ENCODE measurements at places on chromosomes 1 and 21.

GRCh38 chr1:64041371-64042131 is 161.9 kb upstream of the UBE2U start:
- DNase-seq: no peak

- DNase-seq: no peak
Observed at GRCh38 chr1:172321451-172321850, 99.0 kb upstream of the C1orf105 start.

GRCh38 chr1:246608616-246609376 is 42.5 kb downstream of the CNST start:
- peak; percentile 55 for DNase-seq

DNA sequence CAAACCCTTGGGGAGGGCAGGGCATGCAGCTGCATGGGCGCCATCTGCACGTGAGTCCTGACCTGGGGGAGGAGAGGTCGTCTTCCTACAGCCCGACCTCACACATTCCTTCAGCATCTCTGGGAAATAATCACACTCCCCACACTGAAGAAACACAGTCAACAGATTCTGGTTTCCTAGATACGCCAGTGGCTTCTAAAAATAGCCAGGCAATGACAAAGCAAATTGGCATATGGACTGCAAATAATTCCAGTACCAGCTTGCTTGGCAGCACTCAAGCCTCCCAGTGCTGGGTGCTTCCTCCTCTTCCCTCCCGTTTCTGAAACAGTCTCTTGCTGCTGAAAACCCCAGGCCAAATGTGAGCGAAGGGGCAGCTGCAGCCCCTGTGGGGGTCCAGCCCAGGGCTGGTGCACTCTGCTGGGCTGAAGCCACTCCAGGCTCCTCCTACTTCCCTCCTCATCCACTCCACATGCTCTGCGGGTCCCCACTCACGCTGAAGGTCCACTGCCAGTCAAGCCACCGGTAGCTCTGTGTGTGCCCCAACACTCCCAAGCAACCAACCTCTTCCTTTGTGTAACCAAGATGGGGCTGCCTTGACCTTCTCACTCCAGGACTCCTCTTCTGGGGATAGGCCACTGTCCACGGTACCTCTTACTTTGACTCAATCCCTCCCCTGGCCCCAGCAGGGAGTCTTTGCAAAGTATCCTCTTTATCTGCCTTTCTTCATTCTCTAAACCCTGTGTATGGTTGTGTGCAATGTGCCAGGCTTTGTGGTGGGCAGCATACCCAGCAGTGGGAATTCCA is 69.0 kb downstream of the KCND3 start:
- DNase-seq: no peak

GRCh38 chr1:72662918-72663317 is 380.6 kb upstream of the NEGR1 start:
- DNase-seq: no peak
